ENCODE measurements at places on chromosomes 5 and 9.

- DNase-seq, result no peak
Measured at GRCh38 chr9:134938346-134939079, 20.8 kb upstream of the FCN1 start.

DNA sequence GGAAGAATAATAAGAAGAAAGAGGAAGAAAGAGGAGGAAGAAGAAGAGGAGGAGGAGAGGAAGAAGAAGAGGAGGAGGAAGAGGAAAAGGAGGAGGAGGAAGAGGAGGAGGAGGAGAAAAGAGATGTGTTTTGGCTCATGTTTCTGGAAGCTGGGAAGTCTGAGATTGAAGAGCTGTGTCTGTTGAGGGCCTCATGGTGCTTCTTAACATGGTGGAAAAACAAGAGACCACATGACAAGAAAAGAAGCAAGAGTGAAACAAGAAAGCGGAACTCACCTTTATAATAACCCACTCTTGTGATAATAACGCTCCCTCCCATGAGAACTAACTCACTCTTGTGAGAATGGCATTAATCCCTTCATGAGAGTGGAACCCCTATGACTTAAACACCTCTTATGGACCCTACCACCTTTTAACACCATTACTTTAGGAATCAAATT, 36.1 kb upstream of the RANBP6 start:
- DNase-seq, result no peak

- no peak for DNase-seq
Measured at GRCh38 chr9:79638806-79639205, 67.0 kb downstream of the TLE4 start.

DNA sequence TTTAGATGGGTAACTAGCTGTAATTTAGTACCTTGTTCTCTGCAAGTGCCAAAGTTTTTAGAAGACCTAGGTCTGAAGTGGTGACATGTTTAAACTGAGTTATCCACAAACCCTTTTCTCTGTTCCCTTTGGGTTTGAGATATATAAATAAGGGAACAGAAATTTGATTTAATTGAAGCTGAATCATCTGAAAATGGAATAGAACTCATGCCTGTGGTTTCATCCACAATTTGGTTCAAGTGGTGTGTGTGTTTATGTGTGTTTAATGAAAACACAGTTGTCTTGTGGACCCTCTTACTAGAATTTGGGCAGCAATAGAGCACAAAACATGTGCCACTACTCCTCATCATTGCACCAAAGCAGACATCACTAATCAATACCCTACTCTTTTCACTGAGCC, 216.9 kb downstream of the GLIS3 start:
- no peak for DNase-seq

GRCh38 chr5:72586788-72587530, 79.7 kb upstream of the ZNF366 start:
- DNase-seq, result no peak

DNA sequence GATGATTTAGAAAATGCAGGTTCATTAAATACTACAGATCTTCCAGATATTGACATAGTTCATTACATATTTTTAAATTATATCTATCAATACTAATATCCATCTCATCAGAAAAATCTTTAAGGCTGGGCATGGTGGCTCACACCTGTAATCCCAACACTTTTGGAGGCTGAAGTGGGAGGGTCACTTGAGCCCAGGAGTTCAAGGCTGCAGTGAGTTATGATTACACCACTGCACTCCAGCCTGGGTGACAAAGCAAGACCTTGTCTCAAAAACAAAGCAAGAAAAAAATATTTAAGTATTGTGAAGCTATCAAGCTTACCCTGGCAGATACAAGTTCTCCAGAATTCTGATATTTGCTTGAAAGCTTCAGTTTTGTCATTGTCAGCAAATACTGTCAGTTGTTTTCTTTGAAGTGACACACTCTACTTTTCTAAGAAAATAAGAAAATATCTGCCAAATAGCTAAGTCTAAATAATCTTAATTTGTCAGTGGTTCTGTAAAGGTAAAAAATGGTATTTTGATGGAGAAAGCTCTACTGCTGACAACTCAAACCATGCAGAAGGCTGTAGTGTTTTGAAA, 14.9 kb downstream of the LYRM7 start:
- no peak for DNase-seq

GRCh38 chr5:63805151-63805550, 157.1 kb downstream of the HTR1A start:
- no peak for DNase-seq

DNA sequence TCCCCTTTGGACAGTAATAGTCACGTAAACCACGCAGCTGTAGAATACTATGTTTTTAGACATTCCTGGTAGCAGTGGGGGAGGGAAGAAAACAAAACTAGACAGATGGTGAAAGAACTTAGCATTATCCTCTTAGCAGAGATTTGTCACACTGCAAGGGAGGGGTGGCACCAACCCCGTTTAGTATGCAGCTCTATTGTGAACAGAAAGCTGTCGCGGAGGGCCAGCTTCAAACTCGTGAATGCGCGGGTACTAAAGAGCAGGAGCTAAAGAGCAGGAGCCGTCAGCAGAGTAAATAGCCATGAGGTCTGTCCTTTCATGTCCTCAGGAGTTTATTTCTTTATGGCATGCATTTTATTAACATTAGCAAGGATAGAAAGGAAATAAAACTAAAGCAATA, 141.9 kb upstream of the SLC12A2 start:
- DNase-seq, result no peak

- DNase-seq, result no peak
Measured at GRCh38 chr5:19018822-19019221, 969.2 kb downstream of the CDH18 start.

GRCh38 chr9:107215381-107215780, 67.7 kb upstream of the RAD23B start:
- DNase-seq, result no peak

GRCh38 chr5:120516805-120517204, 52.7 kb downstream of the PRR16 start:
- DNase-seq, result no peak

DNA sequence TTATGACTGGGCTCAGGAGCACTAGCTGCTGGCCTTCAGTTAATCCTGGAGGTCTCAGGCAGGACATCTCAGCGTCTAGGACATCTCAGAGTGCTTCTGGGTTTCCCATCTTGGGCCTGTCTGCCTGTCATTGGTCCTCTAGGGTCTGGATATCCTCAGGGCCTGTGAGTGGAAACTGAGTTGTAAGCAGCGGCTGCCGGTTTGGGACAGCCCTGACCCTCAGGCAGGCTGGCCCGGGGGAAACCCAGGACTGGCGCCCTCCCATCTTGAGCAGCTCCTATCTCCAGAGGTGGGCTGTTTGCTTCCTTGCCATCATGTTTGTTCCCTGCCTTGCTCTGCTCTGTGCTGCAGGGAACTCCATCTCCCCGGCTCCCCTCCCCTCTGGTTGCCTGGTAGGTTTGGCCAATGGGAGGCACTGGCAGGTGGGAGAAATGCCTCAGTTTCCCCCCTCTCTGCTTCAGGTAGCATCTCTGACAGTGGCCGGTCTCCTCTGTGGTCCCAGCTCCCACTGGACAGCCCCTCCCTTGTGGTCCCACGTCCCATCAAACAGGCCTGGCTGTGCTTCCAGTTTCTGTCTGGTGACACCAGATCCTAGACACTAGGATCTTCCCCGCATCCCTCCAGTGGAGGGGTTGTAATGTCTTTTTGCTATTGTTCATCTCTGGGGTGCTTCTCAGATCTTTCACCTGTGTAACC, 57.4 kb downstream of the ARHGEF37 start:
- DNase-seq, result no peak

DNA sequence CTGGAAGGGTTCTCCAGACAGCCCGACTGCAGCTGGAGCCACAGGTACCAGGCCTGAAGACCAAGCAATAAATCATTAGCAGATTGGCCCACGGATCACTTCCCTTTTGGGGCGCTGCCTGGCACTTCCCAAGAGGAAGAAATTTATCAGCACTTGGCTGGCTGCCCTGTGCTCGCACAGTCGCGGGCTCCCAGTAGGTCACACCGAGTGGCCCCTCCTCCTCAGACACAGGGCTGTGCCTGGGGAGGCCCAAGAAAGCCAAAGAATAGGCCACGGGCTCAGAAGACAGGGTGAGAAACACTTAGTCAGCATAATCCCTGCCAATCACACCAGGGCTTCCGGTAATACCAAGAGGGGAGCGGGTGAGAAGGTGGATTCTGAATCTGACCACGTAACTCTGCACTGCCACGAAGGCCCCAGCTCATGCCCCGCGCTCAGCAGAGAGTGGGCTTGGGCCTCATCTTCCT, 115.7 kb upstream of the MSX2 start:
- no peak for DNase-seq

GRCh38 chr5:150058480-150059126, 27.8 kb downstream of the CSF1R start:
- no peak for DNase-seq
